Stimulated activated CD8-positive, alpha-beta memory T cell treated with anti-CD3 and anti-CD28 coated beads, Interleukin-2, amount 100 ng/mL, for 1 hour (primary cell): ENCODE measurements at places on chromosomes 12 and 14.
A peak's percentile ranks its signal among the peaks of the same experiment; 100 is the strongest.

GRCh38 chr12:54749191-54749818 is 101.1 kb upstream of the DCD start:
- no peak for DNase-seq

DNA sequence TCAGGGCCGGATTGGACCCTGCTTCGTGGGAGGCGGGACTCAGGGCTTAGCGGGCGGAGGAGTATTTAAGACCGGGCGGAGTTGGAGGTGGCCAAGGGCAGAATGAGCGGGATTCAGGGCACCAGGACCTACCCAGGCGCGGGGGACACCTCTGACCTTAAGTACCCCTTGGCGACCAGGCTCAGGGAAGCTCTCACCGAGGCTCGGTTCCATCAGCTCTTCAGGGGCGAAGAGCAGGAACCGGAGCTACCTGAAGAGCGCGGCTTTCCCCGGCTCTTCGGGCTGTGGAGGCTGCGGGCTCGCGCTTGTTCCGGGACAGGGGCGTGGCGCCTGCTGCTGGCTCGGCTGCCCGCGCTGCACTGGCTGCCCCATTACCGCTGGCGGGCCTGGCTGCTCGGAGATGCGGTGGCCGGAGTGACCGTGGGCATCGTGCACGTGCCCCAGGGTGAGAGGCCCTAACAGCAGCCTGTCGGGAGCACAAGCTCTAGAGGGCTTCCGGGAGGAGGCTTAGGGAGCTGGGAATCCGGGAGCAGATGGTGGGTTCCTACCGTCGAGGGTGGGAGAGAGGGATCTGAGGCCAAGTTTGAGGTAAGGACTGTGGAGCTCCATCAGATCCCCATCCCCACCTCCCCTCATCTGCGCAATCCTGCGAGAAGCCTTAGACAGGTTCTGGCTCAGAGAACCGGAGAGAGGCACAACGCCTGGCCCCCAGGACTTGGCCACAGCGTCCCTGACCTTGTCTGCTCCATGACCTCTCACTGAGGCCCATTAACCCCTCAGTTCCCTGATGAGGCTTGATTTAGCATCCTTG is 8.4 kb downstream of the ARHGEF25 start:
- no peak for DNase-seq

DNA sequence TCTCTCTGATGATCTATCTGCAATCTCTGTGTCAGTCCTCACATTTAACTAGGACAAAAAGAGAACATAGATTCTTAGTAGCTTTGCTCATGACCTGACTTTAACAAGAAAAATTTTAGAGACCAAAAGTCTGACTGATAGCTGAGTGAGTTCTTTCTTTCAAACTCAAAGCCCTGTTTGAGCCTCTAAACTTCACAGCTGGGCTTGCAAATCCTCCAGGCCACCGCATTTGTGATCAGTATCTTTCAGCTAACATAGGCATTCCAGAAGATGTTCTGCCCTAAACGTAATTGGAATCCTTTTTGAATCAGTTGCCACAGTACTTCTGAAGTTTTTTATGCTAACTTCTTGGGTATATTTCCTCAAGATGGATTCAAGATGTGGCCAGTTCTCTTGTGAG is 459.0 kb downstream of the DPF3 start:
- no peak for DNase-seq

DNA sequence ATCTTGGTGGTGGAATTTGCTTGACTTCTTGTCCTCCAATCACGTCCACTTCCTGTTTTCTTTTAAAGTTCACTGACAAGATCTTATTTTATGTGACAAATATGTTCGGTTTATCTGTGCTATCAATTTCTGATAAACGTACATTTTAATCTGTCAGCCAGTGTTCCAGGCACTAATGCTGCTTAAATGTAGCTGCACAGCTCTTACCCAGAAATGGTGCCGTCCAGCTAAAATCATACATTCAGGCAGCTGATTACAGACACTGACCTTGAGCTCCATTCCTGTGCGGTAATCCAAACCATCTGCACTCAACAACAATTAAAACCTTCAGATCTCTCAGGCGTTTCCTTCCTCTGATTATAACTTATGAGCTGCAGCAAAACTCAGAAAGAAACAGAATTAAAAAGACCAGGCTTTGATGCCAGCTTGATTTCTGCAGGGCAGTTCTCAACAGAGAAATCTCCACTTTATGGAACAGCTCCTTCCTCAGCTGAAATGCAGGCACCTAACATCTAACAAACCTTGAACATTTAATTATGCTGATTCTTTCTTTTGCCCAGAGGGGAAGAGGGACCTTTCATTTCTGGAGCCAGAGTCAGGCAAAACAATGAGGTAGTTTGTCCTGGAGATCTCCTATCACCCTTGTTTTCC is 26.4 kb upstream of the RASSF3 start:
- DNase-seq, result no peak

DNA sequence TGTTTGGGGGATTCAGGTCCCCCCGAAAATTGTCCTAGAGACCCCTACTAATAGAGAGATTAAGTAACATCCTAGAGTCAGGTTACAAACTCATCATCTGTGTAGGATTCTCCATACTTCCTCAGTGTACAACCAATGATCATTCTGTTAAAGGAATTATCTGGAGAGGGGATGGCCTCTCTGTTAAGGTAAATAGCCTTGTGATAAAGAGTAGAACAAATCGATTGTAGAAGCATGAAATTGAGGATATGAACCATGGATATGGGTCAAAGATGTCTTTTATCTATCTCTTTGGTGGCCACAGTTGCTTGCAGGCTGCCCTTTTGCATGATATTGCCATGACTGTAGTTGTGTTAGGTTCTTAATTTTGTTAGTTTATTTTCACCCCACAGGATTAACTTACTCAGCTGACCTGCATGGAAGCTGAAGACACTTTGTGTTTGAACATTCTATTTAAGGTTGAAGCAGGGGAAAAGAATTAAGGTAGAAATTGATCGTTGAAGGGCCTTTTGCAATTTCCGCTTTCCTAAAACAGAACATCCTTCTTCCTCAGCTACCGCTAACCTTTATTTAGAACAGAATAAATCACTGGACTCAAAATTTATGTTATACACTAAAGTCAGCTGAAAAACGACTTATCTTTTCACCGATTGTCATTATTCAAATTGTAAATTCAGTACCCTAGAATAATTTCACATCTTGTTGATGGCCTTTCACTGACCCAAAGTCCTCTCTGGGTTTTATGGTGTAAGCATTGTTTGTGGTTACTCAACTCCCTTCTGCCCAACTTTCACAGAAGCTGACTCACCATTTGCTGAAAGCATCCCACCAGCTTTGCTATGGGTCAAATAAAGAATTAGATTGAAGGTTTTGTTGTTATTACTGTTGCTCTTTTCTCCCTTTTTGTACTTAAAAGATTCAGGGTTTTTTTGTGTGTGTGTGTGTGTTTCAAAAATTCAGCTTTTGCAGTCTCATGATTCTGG is 52.3 kb downstream of the IRAK3 start:
- no peak for DNase-seq

DNA sequence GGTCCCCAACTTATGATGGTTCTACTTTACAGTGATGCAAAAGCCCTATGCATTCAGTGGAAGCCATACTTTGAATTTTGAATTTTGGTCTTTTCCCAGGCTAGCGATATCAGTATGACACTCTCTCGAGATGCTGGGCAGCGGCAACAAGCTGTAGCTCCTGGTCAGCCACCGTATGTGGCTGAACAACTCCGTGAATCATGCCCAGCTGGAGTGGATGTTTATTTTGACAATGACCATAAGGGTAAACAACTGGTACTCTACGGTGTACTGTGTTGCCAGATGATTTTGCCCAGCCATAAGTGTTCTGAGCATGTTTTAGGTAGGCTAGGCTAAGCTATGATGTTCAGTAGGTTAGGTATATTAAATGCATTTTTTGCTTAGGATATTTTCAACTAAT is 8.2 kb upstream of the ZNF410 start:
- DNase-seq, result no peak

GRCh38 chr14:64442300-64442988 is 22.9 kb upstream of the AKAP5 start:
- DNase-seq, result no peak

GRCh38 chr12:8890313-8891085 is 23.8 kb upstream of the PHC1 start:
- peak; percentile 25 for DNase-seq

GRCh38 chr14:64238631-64239030 is 55.5 kb downstream of the ESR2 start:
- no peak for DNase-seq

GRCh38 chr12:88546226-88546625 is 34.0 kb downstream of the KITLG start:
- DNase-seq, result no peak

DNA sequence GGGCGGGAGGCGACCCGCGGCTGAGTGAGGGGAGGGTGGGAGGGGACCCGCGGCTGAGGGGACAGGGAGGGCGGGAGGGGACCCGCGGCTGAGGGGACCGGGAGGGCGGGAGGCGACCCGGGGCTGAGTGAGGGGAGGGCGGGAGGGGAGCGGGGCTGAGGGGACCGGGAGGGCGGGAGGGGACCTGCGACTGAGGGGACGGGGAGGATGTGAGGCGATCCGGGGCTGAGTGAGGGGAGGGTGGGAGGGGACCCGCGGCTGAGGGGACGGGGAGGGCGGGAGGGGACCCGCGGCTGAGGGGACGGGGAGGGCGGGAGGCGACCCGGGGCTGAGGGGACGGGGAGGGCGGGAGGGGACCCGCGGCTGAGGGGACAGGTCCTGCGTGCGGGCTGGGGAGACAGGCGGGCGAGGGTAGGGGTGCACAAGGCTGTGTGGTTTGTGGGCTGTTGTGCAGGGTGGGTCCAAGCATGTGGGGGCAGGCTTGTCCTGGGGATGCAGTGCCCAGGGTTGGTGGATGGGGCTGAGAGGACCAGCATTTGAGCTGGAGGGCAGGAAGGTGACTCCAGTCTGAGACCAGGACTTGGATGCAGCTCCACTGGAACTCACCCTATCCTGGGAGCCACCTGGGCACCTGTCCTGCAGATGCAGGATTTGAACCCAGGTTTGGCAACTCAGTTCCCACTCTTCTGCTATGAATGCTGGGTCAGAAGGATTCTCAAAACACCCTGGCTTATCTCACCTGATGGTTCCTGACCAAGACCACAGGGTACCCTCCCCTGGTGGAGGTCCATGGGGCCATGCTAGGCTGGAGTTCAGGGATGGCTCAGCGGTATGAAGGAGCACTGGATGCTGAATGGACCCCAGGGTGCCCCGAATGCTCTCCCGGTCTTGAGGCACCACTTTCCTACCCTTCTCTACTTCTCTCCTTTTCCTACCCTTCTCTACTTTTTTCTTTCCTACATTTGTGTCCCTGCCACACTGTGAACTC is 9.4 kb downstream of the PLD4 start:
- DNase-seq, result no peak

GRCh38 chr12:56366948-56367347 is 4.3 kb upstream of the APOF start:
- no peak for DNase-seq

GRCh38 chr12:23028158-23028802 is 403.3 kb downstream of the ETNK1 start:
- DNase-seq, result no peak

GRCh38 chr12:47980197-47980596 is 16.8 kb downstream of the TMEM106C start:
- DNase-seq, result no peak

GRCh38 chr14:90658541-90658967 is 157.7 kb downstream of the TTC7B start:
- no peak for DNase-seq

- no peak for DNase-seq
These were observed 37.8 kb downstream of the SLC24A4 start for GRCh38 chr14:92360651-92361370.

GRCh38 chr14:68111853-68112270 is 292.3 kb downstream of the RAD51B start:
- DNase-seq, result no peak

DNA sequence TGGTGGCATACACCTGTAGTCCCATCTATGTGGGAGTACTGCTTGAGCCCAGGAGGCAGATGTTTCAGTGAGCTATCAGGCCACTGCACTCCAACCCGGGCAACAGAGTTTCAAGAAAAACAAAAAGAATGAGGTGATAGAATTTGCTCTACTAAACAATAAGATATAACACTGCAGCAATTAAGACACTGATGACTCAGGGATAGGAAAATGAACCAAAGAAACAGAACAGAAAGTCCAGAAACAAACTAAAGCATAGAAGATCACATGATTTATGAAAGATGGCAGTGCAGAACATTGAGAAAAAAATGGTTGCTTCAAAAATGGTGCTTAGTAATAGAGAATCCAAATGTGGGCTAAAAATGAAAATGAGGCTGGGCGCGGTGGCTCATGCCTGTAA is 65.2 kb upstream of the AP4S1 start:
- no peak for DNase-seq

GRCh38 chr14:65772921-65773574 is 360.5 kb downstream of the FUT8 start:
- no peak for DNase-seq

- no peak for DNase-seq
These were observed 2.7 kb downstream of the PLD4 start for GRCh38 chr14:104927432-104927816.

DNA sequence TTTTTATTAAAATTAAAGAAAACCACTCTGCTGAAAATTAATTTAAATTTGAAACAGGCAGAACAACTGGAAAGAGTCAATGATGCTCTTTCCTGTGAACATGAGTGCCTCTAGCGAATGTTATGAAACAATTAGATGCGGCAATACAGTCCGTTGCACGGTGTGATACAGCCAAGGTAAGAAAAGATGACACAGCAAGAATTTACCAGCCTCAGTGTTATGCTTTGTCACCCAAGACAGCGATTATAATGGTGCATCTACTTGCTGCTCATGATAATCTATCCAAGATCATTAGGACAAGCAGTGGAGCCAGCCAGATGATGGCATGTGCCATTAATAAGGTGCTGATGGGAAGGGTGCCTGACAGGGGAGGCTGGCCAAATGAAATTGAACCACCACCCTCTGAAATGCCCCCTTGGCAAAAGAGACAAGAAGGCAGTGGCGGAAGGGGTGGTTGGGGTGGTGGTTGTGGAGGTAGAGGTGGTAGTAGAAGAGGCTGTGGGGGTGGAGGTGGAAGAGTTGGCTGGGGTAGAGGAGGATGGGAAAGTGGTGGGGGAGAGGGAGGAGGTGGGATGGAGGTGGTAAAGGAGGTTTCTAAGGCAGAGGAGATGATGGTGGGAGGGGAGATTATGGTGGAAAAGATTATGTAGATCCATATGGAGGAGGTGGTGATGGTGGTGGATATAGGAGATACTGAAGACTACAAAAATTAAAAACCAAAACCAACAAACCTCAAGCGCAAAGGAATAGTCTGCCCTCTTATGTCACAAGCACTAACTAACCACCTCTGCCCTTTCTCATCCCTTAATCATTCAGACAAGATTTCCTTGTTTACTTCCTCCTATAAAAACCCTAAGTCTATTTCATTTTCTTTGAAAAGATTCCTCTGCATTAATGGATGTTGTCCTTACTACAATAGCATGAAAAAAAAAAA is 4.0 kb upstream of the RESF1 start:
- DNase-seq, result no peak

DNA sequence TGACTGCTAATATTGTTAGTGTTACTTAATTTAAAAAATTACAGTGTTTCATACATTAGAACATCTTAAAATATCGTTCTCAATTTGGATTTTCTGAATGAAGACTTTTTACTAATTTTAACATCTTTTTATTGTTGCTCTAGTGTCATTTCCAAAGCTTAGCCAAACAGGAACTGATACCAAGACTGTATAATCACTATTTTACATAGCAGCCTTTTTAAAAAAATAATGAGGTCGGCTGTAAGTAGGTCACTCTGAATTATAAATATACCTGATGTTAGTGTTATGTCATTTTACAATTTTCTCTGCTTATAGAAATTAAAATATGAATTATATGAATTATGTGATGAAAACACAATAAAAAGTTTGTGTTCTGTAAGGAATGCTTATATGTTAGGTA is 321.5 kb downstream of the TMEM117 start:
- DNase-seq, result no peak

- no peak for DNase-seq
These were observed 645.2 kb downstream of the VRK1 start for GRCh38 chr14:97442363-97442762.

- DNase-seq, result no peak
These were observed 207.9 kb downstream of the SYNE2 start for GRCh38 chr14:64060648-64061096.
